ENCODE measurements at places on chromosomes 7 and 10.

DNA sequence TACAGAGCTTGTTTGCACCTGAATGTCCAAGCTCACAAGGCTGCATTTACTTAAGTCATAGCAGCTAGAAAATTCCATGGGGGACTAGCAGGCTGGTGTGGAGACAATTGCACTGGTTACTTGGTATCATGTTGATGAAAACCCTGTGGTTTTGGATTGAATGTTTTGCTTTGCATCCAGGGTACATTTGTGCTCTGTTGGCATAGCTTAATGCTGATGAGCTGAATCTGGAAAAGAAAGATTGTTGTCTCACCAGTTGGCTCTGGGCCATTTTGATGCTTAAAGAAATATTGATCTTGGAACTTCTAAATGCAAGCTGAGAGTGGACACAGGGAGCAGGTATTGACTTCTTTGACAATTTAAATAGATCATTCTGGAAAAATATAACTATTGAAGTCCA is 122.5 kb upstream of the MBL2 start:
- no peak for DNase-seq

DNA sequence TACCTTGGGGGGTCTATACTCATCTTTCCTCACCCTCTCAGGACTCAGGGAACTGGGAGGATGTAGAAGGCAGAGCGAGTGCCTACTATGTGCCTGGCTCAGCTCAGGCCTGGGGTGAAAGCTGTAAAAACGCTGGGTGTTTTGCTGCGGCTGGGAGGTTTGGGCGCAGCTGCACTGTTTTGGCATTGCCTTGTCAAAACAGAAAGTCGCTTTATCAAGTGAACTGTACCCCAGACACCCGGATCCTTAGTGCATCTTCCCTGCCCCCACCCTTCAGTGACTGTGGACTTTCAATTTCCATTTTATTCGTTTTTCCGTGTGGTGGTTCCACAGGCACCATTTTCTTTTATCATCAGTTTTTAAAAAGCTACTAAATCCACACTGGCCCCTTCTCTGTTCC is 86.7 kb upstream of the ZNF716 start:
- no peak for DNase-seq

GRCh38 chr7:43517464-43517863 is 65.4 kb upstream of the STK17A start:
- no peak for DNase-seq

GRCh38 chr10:123069246-123069986 is 60.6 kb downstream of the ACADSB start:
- DNase-seq = no peak

DNA sequence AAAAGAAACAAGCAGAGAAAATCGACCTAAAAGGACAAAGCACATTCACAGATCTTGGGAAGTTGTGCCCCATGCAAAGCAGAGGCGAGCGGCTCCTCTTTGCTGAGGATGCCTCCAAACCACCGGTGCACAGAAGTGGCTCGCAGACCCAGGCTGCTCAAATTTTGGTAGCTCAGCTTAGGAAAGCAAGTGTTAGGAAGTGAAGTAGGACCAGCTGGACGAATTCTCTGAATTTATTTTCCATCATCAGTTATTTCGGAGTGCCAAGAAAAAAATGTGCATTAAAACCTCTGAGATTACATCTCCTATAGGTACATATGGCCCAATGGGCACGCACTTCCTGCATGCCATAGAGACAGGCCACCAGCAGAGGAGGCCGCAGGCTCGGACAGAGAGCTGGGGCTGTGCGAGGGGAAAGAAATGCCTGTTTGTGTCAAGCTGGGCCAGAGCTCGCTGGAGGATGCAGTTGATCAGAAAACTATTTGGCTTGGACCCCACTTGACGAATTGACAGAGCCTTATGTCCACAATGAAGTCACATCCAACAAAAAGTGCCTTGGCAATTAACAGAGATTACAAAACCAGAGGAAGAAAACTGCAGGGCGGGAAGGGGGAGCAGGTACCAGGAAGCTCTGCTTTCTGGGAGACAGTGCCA is 122.3 kb upstream of the LYZL2 start:
- no peak for DNase-seq

- no peak for DNase-seq
Measured at GRCh38 chr10:8026349-8027259, 27.9 kb upstream of the GATA3 start.

GRCh38 chr10:8894148-8894547 is 839.7 kb downstream of the GATA3 start:
- DNase-seq = no peak

- no peak for DNase-seq
Measured at GRCh38 chr7:130224210-130224609, 16.6 kb downstream of the SSMEM1 start.

DNA sequence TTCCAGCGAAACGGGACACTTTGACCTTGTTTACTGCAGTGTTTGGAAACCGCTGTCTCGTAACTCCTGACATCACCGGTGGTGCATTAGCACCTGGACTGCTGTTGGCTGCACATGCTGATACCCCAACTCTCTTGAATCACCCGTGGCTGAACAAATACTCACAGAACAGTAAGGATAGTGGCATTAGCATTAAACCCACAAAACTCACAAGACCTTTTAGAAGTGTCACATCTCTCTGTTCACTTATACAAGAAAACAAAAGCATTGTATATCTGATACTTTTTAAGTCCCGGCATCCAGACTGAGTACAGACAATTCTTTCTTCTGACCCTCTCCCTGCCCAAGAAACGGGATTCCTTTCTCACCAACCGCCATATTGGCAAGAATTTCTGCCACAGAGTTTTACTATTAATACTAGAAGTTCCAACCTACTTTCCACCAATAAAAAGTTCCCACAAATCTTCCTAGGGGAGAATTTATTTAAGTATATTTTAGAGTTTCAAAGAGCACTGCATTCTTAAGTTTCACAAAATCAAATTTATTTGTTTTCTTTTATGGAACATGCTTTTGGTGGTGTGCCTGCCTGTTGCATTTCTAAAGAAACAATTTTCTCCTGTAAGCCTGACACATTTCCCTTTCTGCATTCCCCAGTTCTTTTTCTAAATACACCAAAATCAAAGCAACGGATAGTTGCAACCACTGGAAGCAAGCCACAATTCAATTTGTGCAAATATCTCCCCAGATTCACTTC is 208.4 kb upstream of the KLF14 start:
- no peak for DNase-seq

- DNase-seq = no peak
Measured at GRCh38 chr10:77873536-77874380, 52.8 kb downstream of the DLG5 start.

DNA sequence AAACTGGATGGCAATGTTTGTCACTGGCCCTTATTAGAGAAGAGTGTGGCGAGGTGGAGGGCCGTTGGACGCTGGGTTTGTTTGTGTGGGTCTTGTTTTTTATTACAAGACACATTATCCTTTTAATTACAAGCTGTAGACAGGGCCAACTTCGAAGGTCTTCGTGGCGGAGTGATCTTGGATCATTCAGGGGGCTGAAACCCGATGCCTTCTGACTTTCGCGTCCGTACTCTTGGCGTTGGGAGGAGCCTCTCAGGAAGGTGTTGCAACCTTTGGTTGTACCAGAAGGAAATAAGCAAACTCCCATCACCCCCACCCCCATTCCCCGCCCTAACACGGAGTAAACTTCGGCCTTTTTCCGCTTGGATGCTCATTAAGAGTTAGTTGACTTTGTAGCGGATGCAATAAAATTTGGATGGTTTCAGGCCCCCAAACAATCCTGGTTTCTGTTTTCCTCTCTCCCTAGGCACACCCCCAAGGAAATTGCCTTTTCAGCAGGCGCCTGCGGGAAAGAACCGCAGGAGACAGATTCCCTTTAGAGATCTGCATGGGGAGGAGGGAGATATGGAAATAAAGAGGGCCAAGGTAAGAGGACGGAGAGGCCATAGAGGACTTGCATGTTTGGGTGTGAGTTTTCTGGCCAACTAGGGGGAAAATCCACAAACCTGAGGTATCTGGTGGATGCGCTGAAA is 294.5 kb upstream of the NFE2L3 start:
- peak; percentile 76 for DNase-seq

DNA sequence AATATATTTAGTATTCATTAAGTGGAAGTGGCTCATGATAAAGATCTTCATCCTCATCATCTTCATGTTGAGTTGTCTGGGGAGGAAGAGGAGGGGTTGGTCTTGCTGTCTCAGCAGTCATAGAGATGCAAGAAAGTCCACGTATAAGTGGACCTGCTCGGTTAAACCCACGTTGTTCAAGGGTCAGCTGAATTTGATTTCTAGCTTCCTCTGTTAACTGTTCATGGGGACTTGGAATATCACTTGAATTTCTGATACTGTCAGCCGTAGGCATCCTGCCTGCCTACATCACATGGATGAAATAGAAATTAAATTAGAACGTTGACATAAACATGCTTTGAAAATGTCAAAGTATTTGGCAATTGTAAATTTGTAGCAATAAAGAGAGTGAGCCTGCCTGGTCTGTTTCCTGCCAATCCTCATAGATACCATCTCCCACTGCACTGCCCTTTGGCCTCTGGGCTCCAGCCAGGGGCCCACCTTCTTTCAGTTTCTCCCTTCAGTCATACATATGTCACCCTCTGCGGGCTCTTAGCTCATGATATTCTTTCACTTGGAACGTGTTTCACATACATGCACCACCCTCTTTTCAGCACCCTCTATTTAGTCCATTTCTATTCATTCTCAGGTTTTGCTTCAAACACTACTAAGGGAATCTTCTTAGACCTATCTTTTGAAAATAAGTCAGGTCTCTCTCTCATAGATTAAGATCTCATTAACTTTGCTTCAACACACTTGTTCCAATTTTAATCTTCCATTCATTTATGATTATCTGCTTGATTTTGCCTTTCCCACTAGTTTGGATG is 376.3 kb downstream of the IPMK start:
- DNase-seq = no peak

GRCh38 chr10:79457256-79457785 is 11.9 kb upstream of the ZCCHC24 start:
- no peak for DNase-seq

- no peak for DNase-seq
Measured at GRCh38 chr7:47500103-47500563, 81.8 kb downstream of the TNS3 start.

- no peak for DNase-seq
Measured at GRCh38 chr10:113011592-113012374, 61.7 kb downstream of the TCF7L2 start.

DNA sequence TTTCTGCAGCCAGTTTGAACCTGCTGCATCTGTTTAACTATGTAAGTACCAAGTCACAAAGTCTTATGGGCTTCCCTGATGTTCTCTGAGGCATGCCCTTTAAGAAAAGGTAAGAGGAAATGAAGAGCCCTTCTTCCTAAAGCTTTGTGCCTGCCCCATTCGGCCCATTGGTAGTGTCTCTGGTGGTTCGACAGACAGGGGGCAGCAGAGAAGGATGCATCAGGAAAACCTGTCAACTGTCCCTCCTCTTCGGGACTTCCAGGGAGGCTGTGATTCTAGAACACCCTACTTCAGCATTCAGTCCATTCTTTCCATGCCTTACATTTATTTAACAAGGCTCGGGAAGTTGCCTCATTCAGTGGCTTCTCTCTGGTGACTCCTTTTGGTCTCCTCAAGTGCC is 1.9 kb upstream of the SFRP4 start:
- DNase-seq = no peak

- no peak for DNase-seq
Measured at GRCh38 chr7:92691578-92691977, 101.4 kb upstream of the FAM133B start.

DNA sequence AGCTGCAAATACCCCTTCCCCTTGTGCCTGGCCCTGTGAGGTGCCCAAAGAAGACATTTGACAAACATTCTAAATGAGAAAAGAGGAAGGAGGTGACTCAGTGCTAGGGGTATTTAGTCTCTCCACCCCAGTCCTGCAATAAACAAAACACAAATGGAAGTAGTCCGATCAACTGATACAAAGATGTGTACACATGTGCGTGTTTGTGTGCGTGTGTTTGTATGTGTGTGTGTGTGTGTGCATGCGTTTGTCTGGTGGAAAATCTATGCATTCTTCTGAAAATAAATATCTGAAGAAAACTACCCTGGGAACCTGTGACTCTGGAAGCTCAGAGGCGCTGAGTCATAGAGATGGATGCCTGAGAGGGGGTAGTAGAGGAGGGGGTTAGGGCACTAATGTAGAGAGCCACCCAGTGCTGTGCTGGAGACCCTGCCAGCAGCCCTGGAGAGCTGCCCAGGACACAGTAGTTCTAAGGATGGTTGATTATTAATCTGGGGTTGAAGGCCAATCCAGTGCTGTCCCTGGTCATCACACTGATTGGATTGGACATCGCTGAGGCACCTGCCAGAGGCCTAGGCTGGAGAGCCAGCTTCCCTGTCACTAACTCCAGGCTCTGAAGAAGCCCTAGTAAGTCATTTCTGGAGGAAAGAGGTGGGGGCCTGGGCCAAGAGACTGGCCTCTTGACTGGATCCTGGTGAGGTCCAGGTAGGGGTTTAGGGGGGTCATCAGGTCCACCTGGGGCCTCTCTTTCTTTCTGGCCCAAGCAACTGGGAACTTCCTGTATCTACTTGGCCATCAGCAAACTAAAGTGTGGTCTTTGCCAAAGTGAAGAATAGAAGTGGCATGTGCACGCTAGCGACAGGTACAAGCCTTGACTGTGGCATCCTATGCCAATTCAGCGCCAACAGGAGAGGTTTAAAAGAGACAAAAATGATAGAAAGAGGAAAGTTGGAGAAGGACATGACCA is 18.5 kb downstream of the SFTPA1 start:
- DNase-seq = no peak

GRCh38 chr10:28991333-28992270 is 297.3 kb upstream of the LYZL1 start:
- no peak for DNase-seq

DNA sequence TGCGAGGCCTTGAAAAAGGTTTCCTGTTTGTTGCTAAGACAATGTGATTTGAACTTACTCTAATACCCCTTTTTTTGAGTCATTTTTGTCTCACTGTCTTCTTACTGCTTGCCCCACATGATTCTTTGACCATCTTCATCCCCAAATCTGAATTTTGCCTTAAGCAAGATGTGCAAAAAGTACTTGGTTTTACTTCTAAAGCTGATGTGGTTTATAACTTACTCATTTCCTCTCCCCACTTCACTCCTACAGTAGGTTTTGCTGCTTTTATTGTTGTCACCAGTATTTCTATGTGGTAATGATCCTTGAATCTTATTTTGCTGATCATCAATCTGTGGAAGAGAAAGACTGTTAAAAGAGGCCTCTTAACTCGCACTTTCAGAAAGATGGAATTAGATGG is 396.4 kb downstream of the SDK1 start:
- no peak for DNase-seq

GRCh38 chr10:88386204-88386788 is 196.8 kb downstream of the RNLS start:
- DNase-seq = peak; percentile 48

- no peak for DNase-seq
Measured at GRCh38 chr10:50578949-50579348, 44.8 kb downstream of the SGMS1 start.

DNA sequence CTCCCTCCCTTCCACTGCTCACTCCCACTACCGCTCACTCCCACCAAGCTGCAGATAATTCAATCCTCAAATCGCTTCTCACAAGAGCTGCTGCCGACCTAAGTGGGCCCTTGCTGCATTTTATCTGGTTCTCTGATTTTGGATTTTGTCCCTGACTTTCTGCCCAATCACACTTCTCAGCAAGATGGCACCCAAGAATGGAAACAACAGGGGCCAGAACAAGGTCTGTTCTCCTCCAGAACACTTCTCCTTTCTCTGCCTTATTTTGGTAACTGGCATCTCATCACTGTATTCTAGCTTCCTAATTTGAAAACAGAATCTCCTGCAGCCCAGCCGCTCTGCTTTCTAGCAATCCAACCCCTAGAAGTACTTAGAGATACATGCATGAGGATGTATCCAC is 172.8 kb downstream of the GRID1 start:
- DNase-seq = no peak

GRCh38 chr7:36570528-36571189 is 153.6 kb downstream of the AOAH start:
- DNase-seq = no peak
